ENCODE measurements at places on chromosomes 11 and 22. TPM values are rescaled to one million over a fixed set of nuclear protein-coding genes. Genes with fewer than 3 reads are reported as not detected.

DNA sequence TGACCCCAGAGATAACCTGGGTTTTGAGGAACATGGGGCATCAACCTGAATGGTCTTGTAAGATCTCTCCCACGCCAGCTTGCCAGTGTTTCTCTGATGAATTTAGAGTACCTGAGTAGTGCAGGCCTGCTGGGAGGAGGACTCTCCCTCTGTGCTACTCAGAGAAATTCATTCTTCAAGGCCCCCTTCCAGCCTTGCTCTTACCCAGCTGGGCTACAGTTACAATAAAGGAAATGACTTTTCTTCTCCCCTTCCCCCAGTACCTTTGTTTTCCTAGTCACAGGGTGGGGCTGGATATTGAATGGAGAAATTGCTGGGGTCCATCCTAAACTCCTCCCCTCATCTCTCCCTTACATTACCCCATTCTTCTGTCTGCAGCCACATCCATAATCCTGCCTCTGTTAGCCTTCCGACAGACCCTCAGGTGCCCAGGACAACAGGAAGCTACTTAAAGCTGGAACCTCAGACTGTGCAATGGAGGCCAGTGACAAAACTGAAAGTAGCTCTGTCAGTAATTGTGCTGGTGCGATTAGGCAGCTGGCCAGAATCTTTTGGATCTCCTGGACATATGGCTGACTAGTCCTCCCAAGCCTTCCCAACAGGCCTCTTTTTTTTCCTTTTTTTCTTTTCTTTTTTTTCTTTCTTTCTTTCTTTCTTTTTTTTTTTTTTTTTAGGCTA, 17.4 kb downstream of the LIMK2 start:
- peak; percentile 70 for DNase-seq

Gene SLC37A2
- 0.97 TPM for total RNA-seq

- no peak for DNase-seq
Measured at GRCh38 chr11:80773919-80774318, 1333.1 kb upstream of the TENM4 start.

DNA sequence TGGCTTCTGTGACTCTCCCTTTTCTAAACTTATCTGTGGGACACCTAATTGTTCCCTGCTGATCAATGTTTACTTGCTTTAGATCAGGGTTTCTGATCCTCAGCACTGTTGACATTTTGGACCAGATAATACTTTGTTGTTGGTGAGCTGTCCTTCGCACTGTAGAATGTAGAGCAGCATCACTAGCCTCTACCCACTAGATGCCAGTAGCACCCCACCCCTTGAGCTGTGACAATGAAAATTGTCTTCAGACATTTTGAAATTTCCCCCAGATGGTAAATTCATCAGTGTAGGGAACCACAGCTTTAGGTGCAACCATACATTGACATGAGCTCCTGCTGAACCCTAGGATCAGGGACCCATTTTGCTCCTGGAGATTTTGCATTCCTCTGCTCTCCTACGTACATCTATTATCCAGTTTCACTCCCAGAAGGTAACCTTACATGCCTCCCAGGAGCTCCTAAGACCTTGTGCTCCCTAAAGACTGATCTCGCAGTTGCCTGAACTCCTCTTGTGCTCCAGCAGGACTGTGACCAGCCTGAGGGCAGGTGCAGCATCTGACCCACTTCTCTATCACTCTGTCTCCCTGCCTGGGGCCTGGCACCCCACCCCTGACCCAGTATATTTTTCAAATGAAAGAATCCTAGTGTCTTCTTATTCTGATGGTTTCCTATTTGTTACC, 107.8 kb downstream of the FAR1 start:
- DNase-seq, result no peak

DNA sequence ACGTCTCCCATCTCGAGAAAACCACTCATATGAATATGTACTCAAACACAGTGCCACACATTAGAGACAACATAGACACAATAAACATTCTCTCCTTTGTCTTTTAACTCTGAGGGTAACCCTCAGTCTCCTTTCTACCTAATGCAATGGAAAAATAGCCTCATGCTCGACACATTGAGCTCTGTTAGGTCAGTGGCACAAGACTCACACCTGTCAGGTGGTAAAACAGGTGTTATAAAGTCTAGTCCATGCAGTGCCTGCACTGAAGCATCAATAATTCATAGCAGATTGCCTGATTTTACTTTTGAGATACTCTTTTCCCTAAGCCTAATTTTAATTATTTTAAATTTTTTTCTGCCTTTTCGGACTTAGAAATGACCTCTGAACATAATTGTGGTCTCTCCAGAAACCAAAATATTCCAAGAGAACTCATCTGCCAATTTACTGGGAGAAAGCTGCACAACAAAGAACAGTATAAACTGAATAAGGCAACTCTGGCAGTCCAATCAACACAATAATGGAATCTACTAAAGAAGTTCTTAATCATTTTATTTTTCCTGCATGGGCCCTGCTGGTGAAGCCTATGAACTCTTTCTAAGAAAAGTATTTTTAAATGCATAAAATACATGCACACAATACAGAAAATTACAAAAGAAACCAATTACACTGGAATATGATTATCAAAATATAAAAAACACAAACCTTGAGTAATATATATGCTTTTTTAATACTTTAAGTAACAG, 9.9 kb downstream of the RDX start:
- no peak for DNase-seq

DNA sequence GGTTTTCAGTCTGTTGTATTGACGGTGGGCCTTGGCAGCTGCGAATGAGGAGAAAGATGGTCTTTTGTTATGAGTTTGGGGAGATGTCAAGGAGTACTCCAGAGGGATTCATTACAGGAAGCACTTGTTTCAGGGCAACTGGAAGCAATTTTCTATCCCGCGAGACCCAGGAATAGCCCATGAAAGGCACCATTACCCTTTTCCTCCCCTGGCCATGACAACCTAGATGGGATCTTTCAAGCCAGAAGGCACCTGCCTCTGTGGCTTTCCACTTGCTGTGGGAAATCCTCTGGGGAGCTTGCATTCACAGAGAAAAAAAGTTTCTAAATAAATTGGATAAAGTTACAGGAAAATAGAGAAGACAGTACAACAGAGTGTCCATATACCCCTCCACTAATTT, 2.7 kb downstream of the ZNF215 start:
- DNase-seq, result no peak

DNA sequence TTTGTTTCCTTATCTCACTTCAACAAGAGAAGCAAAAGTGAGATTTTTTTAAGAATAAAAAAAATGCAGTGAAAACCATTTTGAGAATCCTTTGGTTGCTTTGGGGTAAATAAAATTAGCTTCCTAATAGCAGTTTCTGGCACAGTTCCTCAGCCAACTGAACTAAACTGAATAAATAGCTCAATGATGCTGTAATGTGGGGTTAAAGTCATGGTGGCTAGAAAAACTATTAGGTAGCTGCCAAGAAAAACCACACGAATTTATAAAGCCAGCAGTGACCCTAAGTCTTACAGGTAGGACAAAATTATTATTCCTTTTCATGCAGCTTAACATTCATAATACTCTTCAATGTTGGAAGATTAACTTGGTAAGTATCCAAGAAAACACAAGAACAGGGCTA, 142.4 kb downstream of the APIP start:
- no peak for DNase-seq

Gene RAB36
- total RNA-seq, result 6.1 TPM

Gene RIC3
- total RNA-seq, result not detected

GRCh38 chr11:77647654-77648305, 10.2 kb upstream of the CLNS1A start:
- DNase-seq, result no peak

Gene LGR4
- 12.2 TPM for total RNA-seq

Gene SLC22A9
- not detected for total RNA-seq

GRCh38 chr11:47905358-47906059, 57.4 kb upstream of the NUP160 start:
- peak; percentile 69 for DNase-seq

Gene PDGFB
- total RNA-seq, result 11.7 TPM

GRCh38 chr11:62443390-62444235, 24.8 kb downstream of the SCGB1A1 start:
- no peak for DNase-seq

Gene DDIAS
- 1.9 TPM for total RNA-seq

DNA sequence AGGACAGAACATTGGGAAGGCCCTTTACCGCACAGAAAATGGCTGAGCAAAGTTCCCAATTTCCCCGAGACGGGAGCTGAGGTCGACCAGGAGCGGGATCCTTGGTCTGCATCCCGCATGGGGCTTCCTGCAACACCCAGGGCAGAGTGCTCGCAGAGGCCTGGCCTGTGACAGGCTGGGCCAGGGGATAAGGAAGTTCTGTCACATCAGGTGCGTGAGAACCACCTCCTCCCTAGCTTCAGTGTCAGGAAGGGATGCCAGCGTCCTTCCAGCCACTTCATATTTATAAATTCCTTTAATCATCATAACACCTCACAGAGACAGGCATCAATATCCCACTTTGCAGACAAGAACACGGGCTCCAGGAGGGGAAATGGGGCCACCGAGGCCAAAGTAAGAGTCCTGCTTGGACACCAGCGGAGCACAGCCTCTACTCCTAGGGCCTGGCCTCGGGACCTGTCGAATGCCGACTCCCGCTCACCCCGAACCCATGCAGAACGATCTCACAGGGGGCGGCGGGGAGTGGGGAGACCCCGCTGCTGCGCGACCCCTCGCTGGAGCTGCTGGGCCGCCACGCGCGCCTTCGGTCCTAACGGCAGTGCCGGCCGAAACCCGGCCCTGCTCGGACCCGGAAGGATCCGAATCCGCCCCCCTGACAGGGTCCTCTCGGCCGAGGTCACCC, 532 bp downstream of the BET1L start:
- DNase-seq, result peak; percentile 38

DNA sequence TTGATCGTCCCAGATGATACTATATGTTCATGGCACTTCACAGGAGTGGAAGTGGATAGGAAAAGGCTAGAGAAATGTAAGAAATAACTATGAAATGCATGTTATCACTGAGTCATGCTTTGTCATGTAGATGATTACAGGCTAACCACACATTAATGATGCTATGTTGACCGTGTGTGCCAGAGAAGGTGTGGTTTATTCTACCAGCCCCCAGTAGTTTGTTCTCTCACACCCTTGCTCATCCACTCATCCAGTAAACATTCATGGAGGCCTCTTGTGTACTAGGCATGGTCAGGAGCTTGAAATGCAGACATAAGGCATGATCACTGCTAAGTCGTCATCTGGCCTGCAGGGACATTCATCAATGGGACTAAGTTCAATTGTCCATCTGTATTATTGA, 153.0 kb upstream of the PITPNB start:
- no peak for DNase-seq

GRCh38 chr22:35274154-35274871, 17.0 kb downstream of the HMGXB4 start:
- no peak for DNase-seq

DNA sequence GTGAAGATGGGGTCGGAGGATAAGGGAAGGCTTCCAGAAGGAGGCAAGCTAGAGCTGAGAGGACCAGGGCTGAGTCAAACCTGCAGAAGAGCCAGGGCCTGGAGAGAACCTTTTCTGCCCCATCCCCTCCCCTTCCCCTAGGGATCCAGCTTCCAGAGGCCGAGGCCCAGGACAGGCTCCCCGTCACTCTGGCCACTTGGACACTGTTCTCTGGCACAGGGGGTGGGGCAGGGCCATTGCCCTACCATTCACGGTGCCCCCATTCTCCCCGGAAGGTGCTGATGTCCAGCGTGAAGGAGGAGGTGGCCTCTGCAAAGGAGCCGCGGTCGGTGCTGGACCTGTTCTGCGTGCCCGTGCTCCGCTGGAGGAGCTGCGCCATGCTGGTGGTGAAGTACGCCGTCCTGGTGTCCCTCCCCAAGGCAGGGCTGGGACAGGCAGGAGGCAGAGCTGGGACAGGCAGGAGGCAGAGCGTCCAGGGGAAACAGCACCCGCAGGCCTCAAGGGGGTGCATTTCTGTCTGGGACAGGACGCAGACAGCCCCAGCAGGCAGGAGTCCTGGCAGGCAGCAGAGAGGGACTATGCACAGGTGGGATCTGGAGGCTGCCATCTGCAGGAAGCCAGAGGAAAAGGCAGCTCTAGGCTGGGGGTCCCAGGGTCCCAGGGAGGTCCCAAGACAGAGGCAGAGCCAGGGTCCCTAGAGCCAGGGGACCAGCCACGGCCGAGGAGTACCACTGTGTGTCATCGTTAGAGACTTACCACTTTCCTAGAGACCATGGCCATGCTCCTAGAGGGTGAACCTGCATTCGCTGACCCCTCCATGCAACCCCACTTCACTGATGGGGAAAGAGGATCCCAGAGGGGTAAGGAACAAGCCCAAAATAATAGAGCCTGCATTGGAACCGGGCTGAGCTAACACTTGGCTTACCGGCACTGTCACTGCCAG, 25.8 kb upstream of the SLC22A12 start:
- no peak for DNase-seq

Gene PIH1D2
- 2.6 TPM for total RNA-seq

Data from fibroblast of villous mesenchyme (primary cell).